Activated CD8-positive, alpha-beta memory T cell treated with anti-CD3 and anti-CD28 coated beads for 4 hours (primary cell): ENCODE measurements at places on chromosomes 16 and 17.

- no peak for DNase-seq
Measured at GRCh38 chr17:54426296-54426886, 474.3 kb upstream of the TOM1L1 start.

DNA sequence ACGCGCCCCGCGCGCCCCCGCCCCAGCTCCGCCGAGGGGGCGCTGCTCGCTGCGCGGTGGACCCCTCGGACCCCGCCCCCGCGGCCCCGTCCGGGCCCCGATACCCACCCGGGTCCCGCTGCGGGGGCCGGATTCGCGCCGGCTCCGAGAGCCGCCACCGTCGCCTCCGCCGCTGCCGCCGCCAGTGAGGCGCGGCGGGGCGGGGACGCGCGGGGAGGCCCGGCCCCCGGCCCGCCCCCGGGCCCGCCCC lies at the start of gene TBC1D16:
Gene TBC1D16 (minus strand): TSS at position 186 of the 250 bp plus-strand sequence. CDS start 22,325 bp downstream, outside the sequence.
- no peak for DNase-seq

- DNase-seq, result no peak
Measured at GRCh38 chr16:59263955-59264354, 529.8 kb upstream of the GOT2 start.

GRCh38 chr17:72693151-72693878 lies 399.2 kb downstream of the SLC39A11 start:
- DNase-seq, result no peak

DNA sequence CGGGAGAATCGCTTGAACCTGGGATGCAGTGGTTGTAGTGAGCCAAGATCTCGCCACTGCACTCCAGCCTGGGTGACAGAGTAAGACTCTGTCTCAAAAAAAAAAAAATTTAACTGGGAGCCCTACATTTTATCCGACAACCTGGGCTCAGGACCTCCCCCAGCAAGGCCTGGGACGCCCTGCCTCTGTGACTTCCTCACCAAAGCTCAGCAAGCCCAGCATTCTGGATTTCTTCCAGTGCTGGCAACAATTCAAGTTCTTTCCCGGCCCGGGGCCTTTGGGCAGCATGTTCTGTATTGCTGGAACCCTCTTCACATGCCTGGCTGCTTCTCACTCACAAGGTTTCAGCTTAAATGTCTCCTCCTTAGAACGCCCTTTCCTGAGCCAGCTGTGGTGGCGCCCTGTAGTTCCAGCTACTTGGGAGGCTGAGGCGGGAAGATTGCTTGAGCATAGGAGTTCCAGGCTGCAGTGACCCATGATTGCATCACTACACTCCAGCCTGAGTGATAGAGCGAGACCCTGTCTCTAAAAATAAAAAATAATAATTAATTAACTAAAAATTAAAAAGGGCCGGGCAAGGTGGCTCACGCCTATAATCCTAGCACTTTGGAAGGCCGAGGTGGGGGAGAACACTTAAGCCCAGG lies 15.9 kb upstream of the MEIOB start:
- no peak for DNase-seq

DNA sequence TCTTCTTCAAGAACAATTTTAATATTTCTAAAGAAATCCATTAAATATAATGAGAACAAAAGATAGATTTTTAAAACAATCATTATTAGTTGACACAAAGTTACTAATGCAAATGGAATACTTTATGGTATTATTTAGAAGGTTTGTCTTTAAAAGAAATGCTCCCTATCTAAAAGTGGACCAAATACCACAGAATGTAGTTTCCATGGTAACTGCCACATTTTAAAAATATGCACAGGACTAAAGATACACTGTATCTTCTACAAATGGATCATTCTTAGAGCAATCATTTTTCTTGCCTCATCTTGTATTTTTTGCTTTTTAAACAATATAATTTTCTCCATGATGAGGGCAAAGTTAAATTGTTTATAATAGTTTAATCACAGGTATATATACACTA lies 296.0 kb downstream of the CEP112 start:
- DNase-seq, result no peak

DNA sequence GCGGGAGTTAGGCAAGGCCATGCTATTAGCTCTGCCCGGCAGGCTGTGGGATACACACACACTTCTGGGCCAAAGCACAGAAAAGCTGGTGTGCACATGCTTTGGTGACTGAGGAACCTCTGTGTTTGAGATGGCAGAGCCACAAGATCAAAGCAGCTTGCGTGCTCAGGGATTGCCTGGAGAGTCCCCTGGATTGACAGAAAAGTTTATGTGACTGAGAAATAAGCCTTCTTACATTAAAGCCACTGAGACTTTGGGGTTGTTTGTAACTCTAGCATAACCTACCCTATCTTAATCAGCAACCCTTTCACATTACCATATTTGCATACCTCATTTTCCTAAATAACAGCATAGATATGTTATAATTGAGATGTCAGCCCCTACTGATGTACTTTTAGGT lies 69.3 kb downstream of the MYO1D start:
- DNase-seq, result no peak

- no peak for DNase-seq
Measured at GRCh38 chr17:63476854-63477479, at the start of gene ACE. ACE (plus strand) TSS chr17:63477061; CDS start chr17:63477095, 34 bp downstream.

GRCh38 chr17:82384730-82385481 lies 13.3 kb downstream of the UTS2R start:
- DNase-seq, result no peak

DNA sequence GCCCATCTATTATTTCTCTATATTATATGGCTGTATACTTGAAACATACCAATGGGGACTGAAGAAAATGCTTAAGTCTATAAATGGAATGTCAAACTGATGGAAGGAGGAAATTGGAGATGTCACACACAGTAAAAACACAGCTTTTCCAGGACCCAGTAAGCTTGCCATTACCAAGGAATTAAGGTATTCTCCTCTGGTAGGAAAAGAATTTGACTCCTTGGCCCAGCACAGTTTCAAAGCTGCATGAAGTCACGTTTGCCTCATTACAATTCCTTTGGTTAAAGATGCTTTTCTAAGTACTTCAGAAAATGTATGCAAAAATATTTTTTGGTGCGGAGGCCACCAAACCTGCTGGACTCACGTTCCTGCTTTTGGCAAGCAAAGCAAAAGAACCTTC lies 48.5 kb downstream of the CDH13 start:
- DNase-seq, result no peak

DNA sequence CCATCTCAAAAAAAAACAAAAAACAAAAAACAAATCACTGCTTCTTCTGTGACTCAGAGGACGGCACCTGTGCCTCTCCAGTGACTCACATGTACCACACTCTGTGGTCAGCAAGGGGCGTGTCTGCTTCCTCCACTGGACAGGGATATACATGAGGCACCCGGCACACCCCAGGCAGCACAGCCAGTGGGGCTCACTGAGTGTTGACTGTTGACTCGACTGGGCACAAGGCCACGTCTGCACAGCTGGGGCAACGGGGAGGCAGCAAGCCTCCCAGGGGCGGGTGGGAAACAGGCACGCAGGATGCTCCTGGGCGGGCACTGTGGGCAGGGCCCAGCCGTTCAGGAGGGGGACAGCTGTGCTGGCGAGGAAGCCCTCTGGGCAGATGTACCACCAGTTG lies 64.1 kb downstream of the TIMM22 start:
- no peak for DNase-seq
